ENCODE measurements at places on chromosomes 3 and 15.

DNA sequence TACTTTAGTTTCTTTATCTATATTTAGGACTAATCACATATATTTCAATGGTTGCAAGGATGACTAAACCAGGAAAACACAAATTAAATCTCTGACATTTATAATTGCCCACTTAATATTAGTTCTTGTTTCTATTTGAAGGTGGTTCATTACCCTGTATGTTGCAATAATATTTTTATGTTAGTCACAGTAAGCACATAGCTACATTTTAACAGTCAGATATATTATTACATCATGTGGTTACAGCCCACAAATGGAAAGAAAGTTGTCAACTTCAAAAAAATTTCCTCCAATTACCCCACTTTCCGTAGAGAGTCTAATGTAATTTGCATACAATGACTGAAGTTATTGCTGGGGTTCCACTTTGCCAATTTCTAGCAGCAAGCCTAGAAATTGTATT lies 114.6 kb downstream of the TUSC7 start:
- DNase-seq, result no peak

- no peak for DNase-seq
Measured at GRCh38 chr3:58004973-58005372, 3.2 kb upstream of the FLNB start.

DNA sequence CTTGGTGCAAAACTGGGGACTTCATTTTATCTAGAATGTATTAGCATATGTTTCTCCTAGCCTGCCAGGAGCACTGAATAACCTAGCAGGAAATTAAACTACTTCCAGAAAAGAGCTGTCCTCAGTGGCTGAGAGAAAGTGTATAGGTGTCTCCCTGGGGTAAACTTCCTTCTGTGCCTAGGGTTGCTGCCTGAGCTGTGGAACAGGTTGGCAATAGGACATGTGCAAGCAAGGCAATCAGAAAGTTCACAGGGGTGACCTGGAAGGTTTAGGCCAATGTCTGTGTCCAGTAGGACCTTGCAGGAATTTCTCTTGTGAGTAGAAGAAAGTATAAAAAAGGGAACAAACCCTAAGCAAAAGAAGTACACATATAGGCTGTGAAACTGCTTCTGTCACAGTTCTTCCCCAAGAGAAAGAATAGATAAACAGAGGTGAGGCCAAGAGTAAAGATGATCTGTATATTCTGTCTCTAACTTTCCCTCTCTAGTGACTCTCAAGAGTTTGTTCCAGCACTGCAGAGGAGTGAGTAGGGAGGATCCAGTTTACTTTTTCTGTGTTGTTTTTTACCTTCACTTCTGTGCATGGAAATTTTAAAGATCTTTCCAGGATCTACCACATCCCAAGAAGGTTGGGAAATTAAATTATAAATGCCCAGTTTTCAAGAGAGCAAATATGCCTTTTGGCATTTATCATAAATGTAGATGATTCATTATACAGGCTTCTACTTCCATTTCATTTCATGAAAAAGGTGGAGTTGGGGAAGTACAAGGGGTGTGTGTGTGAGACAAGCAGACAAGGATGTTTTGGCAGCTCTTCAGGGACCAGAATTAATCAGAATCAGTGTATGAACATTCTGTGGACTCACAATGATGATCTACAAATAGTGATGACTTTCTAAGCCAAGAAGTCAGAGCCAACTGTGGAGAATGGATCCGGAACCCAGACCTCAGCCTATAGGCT lies 155.2 kb downstream of the RBPMS2 start:
- no peak for DNase-seq

GRCh38 chr3:48416091-48416505 lies 13.8 kb downstream of the PLXNB1 start:
- DNase-seq, result no peak

Measured in NB4 (cell line).